ENCODE measurements at places on chromosomes 2 and 18. TPM values are rescaled to one million over a fixed set of nuclear protein-coding genes. Genes with fewer than 3 reads are reported as not detected.

DNA sequence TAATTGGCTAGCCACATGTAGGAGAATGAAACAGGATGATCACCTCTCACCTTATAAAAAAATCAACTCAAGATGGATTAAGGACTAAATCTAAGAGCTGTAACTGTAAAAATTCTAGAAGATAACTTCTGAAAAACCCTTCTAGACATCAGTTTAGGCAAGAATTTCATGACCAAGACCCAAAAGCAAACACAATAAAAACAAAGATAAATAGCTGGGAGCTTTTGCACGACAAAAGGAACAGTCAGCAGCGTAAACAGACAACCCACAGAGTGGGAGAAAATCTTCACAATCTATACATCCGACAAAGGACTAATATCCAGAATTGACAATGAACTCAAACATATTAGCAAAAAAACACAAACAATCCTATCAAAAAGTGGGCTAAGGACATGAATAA, 316.3 kb downstream of the METTL4 start:
- no peaks in the 10 kb centered on the region for H3K27me3 ChIP-seq
- H3K4me3 ChIP-seq = no peak overlapping the region
- no peaks in the 10 kb centered on the region for H3K4me1 ChIP-seq

OTOF gene
- 0.25 TPM for total RNA-seq

GRCh38 chr2:121234791-121235190, 50.2 kb downstream of the TFCP2L1 start:
- H3K4me3 ChIP-seq = no peak overlapping the region
- no peak for DNase-seq
- H3K36me3 ChIP-seq = no peaks in the 10 kb centered on the region
- no peak overlapping the region for H3K27ac ChIP-seq

DNA sequence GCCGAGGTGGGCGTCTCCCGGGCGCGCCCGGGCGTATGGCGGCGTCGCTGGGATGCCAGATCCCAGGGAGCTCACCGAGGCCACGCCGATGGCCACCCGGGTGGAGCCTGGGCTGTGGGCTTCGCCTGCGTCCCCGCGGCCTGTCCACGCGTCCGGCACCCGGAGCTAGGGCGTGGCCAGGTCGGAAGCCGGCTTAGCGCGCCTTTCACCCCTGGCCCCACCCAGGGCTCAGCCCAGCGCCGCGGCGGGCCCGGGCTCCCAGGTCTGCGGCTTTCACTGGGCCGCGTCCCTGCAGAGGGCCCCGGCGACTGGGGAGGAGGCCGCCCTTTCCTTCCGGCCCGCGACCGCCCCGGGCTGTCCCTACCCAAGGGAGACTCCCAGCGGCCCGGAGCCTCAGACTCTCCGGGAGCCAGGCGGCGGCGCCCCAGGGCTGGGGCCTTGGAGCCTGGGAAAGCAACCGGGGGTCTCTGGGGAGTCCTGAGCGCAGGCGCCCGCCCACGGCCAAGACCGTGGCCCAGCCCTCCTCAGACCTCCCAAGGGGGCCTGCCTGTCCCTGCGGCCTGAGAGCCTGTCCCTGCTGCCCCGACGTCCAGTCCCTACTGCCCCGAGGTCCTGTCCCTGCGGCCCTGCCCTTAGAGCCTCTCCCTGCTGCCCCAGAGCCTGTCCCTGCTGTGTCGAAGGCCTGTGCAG, 36.3 kb upstream of the ITM2C start:
- peak; percentile 18 for DNase-seq
- H3K4me3 ChIP-seq = peak overlapping the region; percentile 59
- no peak overlapping the region for H3K27ac ChIP-seq
- no peaks in the 10 kb centered on the region for H3K4me1 ChIP-seq
- no peaks in the 10 kb centered on the region for H3K36me3 ChIP-seq

- peaks cover 19% of the 10 kb centered on the region for H3K4me1 ChIP-seq
- DNase-seq = peak; percentile 79
- H3K27me3 ChIP-seq = no peaks in the 10 kb centered on the region
These were observed 489 bp downstream of the TRMT61B start for GRCh38 chr2:28869494-28870145.

DNA sequence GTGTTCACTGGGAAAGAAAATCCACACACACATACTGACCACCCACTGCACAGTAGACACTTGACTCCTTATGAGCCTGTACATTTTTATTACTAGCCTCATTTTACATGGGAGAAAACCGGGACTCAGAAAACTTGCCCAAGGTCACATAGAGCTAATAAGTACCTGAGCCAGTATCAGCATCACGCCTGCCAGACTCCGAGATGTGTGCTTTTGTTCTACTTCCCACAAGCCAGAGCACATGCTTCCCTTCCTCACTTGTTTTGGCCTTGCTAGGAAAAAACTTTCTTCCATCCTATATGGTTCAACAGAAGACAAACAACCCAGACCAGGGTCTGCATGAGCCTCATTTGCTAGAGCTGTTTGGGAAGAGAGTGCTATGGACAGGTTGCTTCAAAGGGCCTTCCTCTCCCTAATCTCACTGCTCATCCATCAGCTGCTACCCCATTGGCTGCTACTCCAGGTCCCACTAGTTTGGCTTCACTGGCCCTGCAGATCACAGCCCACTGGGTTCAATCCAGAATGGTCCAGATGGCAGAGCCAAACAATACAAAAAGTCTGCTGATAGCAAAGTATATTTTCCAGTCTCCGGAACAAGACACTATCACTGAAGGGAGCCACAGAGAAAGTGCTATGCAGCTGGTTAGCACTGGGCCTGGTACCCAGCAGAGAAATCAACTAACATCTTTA, 63.9 kb downstream of the STK39 start:
- no peak for DNase-seq
- no peaks in the 10 kb centered on the region for H3K27me3 ChIP-seq
- H3K36me3 ChIP-seq = no peaks in the 10 kb centered on the region
- H3K4me1 ChIP-seq = peaks cover 11% of the 10 kb centered on the region

FN1 gene
- 36,331 TPM for total RNA-seq

- H3K4me3 ChIP-seq = no peak overlapping the region
- H3K4me1 ChIP-seq = peaks cover 16% of the 10 kb centered on the region
- no peak overlapping the region for H3K27ac ChIP-seq
- DNase-seq = peak; percentile 51
- H3K36me3 ChIP-seq = no peaks in the 10 kb centered on the region
- H3K27me3 ChIP-seq = no peaks in the 10 kb centered on the region
These were observed 237.5 kb downstream of the EPHA4 start for GRCh38 chr2:221334481-221335218.

VWA3B gene
- not detected for total RNA-seq

OTOS gene
- not detected for total RNA-seq

- H3K36me3 ChIP-seq = no peaks in the 10 kb centered on the region
- H3K4me1 ChIP-seq = peaks cover 8% of the 10 kb centered on the region
- no peak overlapping the region for H3K27ac ChIP-seq
- peak; percentile 58 for DNase-seq
- H3K4me3 ChIP-seq = no peak overlapping the region
- no peaks in the 10 kb centered on the region for H3K27me3 ChIP-seq
These were observed 265.4 kb downstream of the TRIB2 start for GRCh38 chr2:12982149-12982584.
